ENCODE measurements at places on chromosomes 6 and 20.

DNA sequence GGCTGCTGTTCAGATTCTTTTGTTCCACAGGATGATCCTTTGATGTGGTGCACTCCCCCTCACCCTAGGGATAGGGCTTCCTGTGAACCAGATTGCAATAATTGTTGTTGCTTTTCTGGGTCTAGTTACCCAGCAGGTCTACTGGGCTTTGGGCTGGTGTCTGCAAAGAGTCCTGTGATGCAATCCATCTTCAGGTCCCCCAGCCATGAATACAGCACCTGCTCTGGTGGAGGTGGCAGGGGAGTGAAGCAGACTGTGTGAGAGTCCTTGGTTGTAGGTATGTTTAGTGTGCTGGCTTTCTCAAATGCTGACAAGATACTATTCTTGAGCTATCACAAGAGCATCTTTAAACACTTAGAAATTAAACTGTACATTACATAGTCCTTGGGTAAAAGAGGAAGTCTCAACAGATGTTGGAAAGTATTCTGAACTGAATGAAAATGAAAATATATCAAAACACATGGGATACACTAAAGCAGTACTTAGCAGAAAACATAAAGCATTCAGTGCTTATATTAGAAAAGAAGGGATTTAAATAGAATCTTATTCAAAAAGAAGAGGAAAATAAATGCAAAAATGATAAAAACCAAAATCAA is 49.1 kb upstream of the CCR6 start:
- peak; percentile 46 for DNase-seq

GRCh38 chr6:135311446-135312200 is 130.5 kb downstream of the MYB start:
- DNase-seq, result no peak

DNA sequence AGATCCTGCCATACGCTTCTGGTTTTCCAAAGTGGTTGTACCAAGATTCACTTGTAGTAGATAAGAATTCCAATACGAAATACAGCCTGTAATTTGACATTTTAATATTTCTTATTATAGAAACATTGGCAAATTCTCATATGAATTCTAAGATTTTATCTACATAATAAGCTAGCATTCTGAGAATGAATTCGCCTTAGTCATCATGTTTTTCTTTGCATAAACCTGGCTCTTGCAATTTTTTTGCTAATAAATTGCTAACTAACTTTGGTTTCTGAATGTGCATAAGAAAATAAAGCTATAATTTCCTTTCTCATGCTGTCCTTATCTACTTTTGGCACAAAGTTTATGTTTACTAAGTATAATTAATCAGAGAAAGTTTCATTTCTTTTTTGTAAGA is 673.0 kb downstream of the PTPRT start:
- no peak for DNase-seq

GRCh38 chr6:85673198-85674139 is 30.8 kb upstream of the SYNCRIP start:
- no peak for DNase-seq

- DNase-seq, result no peak
Observed at GRCh38 chr6:136517002-136517401, 33.2 kb downstream of the MAP7 start.

DNA sequence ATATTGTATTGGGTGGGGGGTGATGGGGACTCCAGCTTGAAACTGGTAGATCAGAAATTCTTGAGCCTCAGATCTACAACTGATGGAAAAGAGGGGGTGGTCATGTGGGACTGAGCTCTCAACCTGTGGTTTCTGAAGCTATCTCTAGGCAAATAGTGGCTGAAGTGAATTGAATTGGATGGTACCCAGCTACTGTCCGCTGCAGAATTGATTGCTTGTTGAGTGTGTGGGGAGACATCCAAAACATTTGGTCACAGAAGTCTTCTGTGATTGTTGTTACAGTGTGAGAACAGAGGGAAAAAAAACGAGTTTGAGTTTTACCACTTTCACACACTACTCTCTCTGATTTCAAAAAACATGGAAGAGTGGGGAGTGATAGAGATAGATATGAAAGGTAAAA is 14.8 kb downstream of the CDS2 start:
- DNase-seq, result no peak

GRCh38 chr6:84017709-84018452 is 15.7 kb upstream of the MRAP2 start:
- DNase-seq, result no peak

DNA sequence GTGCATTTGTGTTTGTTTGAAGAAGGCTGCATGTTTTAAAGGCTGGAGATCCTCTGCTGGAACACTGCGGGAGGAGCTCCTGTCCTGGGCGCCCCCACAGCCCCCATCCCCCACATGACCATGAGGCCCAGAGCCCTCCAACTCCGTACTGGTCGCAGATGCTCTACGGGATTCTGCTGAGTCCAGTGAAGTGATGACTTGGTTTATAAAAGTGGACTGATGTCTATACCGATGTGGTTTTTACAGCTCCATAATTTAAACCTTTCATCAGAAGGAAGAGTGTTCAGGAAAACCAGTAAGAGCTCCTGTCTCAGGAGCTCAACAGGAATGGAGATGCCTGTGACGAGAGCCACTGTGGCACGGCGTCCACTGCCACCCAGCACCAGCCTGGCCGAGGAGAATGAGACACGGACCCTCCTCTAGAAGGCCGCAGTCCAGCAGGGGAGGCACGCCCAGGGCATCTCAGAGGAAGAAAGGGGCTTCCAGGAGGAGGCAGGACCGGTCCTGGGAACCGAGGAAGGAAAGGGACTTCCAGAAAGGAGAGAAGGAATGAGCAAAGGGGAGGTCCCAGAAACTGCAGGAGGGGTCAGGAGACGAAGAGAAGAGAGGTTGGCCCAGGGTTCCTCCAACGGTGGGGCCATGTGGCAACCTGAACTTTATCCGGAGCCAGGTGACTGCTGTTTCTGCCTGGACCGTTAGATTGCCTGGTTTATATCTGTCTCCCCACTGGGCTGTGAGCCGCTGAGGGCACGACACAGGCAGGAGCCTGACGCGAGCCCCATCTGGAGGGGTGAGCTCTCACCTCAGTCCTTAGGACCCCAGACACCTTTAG is 26.9 kb downstream of the BFSP1 start:
- no peak for DNase-seq

- no peak for DNase-seq
Observed at GRCh38 chr20:21090721-21091120, 15.4 kb downstream of the LINC00237 start.

- peak; percentile 75 for DNase-seq
Observed at GRCh38 chr6:116536216-116536621, 9.3 kb downstream of the TRAPPC3L start.

- DNase-seq, result no peak
Observed at GRCh38 chr6:46080111-46080510, 49.7 kb upstream of the ENPP4 start.

DNA sequence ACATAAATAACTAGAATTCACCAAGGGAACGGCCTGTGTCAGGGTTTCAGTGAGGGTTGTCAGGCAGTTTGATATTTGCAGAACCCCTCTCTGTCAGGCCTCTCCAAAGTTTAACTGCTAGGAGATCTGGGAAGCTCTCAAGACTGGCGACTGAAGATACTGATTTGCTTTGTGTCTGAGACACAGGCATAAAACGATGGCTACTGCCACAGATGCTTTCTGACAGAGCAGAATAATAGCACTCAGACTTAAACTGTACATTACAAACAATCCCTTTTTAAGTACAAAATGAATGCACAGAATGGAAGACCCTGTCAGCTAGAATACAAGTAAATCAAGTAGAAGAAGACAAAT is 7.2 kb upstream of the ATXN1 start:
- DNase-seq, result no peak

DNA sequence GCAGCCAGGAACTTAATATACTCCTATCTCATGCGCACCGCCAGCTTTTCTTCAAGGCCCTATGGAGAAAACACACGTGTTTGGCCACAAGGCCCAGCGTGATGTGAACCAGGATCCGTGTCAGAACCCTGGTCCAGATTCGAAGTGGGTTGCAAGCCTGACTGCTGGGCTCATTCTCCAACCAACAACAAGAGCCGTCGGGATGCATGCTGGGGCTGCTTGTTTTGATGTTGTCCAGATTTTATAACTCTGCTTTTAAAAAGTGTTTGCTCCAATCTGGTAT is 463 bp upstream of the SLC22A2 start:
- no peak for DNase-seq

DNA sequence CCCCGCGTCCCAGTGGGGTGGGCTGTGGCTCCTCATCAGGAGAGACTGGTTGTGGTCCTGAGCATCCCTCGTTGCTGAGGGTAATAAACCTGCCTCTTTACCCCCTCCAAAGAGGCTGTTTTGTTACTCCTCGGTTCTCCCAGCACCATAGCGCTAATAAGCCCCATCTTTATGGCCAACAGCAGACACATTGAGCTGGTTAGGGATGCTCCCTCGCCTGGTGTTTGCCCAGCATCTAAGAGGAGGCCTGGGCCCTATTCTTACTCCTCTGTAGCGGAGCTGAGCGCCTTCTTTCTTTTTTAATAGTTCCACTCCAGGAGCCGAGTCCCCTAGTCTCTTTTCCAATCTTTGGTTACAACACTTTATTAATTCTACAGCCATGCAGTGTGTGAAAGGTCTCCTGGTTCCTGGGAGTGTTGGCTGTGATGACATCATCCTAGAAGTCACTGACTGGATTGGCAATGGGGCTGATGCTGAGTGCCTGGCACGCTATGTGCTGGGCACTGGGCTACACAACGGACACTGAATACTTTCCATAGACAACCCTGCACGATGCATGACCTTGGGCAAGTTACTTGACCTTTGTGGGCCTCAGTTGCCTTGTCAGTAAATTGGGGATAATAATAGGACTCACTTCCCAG is 50.6 kb upstream of the CCDC167 start:
- DNase-seq, result no peak

DNA sequence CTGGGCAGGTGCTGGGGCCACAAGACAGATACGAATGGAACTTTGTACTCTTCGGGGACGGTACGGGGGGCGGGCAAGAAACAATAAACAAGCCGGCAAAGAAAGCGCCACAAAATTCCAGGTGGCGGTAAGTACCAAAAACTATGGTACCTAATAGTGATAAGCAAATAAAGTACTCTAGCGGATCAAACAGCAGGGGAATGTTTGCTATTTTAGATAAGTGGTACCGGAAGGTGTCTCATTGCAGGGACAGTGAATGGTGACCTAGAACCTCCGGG is 15.1 kb upstream of the RIPK1 start:
- no peak for DNase-seq

DNA sequence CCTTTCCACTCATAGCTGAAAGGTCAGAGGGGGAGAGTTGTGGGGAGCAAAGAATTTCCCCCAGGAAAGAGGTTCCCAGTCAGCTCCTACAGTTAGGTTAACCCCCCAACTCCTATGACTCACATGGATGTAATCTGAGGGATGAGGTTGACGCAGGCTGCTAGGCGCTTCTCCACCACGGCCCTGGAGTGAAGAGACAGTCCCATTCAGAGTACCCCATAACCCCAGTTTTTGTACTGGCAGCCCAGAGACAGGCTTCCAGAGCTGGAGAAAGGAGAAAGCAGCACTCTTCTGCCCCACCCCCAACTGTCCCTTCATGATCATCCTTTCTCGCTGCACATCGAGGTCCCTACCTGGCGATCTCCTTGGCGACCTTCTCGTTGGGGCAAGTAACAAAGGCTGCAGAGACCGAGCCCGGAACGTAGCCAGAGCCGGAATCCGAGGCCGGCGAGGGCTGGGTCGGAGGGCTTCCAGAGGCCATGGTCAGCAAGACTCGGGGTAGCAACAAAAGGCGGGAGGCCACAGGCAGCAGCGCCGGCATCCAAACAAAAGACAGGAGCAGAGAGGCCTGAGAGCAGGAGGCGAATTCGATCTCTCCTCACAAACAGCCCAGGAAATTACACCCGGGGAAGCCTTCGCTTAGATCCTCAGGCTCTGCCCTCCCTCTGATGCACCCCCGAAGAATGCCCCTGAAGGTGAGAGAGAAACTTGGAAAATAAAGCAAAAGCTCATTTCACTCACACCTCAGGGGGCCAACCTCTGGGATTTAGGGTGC is 592 bp downstream of the CUTA start:
- no peak for DNase-seq

DNA sequence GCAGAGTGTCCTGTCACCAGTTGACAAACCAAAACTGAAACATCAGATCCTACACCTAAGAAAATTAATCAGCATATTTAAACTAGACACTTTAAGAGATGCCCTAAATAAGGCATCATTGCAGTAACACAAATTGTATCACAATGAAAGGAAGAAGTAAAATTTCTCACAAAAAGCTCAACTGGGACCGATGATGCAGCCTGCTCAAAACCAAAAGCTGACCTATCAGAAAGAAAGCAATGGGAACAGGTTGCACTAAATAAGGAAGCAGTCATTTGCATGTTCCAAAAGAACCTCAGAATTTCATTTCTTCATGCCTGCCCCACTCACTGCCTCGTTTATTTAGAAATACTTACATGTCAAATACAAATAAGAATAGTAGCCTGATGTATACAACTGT is 12.1 kb downstream of the HIVEP2 start:
- peak; percentile 51 for DNase-seq

GRCh38 chr6:8435845-8436168 is 462 bp upstream of the SLC35B3 start:
- no peak for DNase-seq

GRCh38 chr20:47610247-47610944 is 108.7 kb downstream of the NCOA3 start:
- peak; percentile 52 for DNase-seq

DNA sequence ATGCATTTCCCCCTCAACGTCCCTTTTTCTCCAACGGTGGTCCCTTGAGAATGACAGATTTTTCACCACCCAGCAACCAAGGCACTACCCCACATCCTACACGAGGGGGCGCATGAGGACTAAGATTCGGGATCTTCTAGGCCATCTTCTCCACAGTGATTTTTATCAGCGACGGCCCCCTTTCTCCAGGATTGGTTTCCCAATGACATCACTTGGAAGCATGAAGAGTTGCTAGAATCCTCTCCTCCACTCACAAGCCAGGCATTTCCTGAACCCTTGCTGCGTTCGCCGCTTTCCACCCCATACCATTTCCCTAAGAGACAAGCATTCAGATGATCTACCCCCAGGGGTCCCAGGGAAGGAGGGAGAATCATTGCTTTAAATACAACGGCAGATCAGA is 252.0 kb downstream of the HIVEP2 start:
- DNase-seq, result peak; percentile 79

- DNase-seq, result no peak
Observed at GRCh38 chr20:16864963-16865362, 116.8 kb downstream of the OTOR start.

GRCh38 chr6:125340991-125341390 is 39.2 kb upstream of the HDDC2 start:
- no peak for DNase-seq

DNA sequence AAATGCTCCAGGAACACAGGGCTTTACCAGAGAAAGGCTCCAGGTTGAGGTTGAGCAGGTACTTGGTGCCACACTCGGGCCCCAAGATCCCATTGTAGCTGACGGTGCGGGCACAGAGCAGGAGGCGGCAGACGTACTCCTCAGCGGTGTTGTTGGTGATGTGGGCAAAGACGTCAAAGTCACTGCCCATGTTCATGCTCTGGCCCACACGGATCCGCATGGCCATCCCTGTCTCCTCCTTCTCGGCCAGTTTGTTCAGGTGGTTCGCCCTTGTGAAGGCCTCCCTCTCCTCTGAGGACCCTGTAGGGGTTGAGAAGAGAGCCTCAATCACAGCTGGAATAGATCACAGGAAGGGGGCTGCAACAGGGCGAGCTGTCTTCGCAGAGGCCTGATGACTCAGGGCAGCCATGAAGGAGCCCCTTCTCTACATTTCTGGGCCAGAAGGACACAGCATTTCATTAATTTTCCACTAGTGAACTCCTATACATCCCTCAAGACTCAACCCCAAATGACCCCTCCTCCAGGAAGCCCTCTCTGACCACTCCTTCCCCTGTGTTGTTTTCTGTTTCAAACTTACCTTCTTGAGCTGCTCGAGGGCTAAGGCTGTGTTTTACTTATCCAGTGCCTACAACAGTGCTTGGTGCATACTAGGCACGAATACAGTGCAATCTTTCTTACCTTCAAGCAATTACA is 26.8 kb downstream of the TGM2 start:
- no peak for DNase-seq
